Stimulated activated CD8-positive, alpha-beta memory T cell treated with anti-CD3 and anti-CD28 coated beads, Interleukin-4, amount 100 ng/mL, for 1 hour (primary cell): ENCODE measurements at places on chromosomes 11 and 22.

DNA sequence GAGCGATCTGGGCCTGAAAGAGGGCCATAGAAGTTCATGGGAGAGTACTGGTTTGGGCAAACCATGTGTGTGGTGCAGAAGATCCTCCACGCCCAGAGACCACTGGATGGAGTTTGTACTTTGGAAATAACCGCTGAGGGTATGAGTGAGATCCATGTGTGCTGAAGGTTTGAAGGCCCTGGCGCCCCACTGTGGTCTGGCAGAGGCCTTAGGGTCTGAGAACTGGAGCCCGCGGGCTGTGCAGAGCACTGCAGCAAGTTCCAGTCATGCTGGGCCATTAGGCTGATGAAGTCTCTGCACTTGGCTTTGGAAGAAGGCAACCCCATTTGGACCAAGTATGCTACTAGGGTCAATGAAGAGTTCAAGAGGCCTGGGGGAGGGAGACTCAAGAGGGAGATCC lies 186.4 kb downstream of the BUD13 start:
- DNase-seq, result no peak

DNA sequence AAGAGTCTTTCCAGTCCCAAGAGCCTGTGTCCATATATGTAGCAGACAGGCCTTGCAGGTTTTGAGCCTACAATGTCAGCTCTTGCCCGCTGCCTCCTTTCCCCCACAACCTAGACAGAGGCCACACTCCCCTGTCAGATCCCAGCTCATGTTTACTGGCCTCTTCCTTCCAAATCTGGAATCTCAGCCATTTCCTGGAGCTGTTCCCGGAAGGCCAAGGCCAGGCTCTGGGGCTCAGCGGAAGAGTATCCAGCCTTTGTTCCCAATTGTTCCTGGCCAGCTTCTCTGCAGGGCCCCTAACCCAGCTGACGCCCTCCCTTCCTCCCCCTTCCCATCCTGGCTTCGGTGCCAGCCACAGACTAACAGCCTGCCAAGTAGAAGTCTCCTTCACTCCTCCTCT lies 1.0 kb upstream of the ROBO4 start:
- DNase-seq, result no peak

GRCh38 chr11:88117281-88117858 lies 57.9 kb downstream of the RAB38 start:
- DNase-seq, result no peak

DNA sequence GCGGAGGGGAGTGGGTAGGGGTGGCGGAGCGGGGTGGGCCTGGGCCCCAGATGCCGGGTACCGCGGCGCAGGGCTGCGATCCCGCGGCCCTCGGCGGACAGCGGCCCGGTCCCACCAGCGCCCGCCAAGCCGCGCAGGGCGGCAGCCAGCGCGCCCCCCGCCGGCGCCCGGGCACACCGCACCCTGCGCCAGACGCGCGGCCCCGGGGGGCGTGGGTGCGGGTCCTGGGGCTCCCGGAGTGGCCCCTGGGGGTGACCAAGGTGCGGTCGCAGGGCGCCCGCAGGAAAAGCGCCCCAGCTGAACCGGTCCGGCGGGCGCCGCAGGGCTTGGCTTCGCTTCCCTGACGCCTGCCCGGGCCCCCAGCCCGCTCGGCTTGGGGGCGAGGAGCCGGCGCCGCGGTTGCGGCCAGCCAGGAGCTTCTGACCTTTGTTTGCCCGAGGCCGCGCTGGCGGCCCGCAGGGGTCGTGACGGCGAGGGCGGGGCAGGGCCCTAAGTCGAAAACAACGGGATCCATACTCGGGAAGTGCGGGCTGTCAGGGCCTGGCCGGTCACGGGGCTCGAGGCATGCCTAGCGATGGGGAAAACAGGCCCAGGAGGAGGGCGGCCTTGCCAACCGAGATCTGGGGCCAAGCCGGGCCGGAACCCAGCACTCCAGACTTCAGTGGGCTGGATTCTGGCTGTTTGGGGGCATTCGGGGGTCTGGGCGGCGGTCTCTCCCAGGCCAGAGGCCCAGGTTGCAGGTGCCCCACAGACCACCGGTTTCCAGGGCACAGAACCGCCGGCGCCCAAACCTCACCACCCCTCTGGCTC lies 581 bp upstream of the AP5B1 start:
- no peak for DNase-seq

GRCh38 chr11:119317592-119318239 lies 786 bp upstream of the MCAM start:
- DNase-seq, result no peak

- DNase-seq, result no peak
Measured at GRCh38 chr11:30174265-30175020, 56.4 kb upstream of the FSHB start.

- no peak for DNase-seq
Measured at GRCh38 chr11:96114178-96115064, 190.5 kb upstream of the MTMR2 start.

DNA sequence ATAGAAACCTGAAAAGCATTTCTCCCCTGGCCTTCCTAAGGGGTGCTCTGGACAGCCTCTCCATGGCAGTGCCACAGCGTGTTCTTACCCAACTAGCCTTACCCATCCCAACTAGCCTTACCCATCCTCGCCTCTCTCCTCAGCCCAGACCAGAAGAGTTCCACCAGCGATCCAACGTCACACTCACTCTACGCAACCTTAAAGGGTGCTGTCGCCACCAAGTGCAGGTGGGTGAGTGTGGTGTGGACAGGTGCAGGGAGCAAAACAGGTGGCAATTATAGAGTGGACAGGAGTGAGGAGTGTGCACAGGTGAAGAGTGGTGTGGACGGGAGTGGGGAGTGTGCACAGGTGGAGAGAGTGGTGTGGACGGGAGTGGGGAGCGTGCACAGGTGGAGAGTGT lies 17.8 kb downstream of the TMEM121B start:
- DNase-seq, result no peak

DNA sequence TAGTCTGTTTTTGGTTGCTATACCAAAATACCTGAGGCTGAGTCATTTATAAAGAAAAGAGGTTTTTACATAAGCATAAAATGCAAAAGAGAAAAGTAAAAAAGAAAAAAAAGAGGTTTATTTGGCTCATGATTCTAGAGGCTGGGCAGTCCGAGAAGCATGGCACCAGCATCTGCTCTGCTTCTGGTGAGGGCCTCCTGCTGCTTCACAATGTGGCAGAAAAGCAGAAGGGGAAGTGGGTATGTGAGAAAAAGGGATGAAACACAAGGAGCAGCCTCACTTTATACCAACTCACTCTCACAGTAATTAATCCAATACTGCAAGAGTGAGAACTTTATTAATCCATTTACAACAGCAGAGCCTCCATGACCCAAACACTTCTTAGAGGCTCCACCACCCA lies 47.1 kb downstream of the MTNR1B start:
- no peak for DNase-seq
